ENCODE measurements at places on chromosomes 13 and 19.

GRCh38 chr19:50264483-50265186 is 61.2 kb downstream of the MYH14 start:
- no peak for ATAC-seq

DNA sequence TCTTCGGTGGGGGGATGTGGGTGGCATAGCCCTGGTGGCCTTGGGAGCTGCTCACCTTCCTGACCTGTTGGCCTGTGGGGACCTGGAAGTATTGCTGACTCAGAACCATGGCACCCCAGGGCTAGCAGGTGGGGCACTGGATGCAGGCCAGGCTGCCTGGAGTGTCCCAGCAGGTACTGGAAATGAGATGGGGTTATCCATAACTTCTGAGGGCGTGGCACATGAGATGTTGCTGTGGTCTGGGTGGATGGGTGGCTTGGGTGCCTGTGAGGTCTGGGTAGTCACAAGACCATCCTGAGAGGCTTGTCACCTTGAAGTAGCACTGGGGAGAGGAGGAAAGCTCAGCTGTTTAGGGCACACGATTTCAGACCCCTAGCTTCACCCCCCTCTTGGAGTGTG is 636 bp upstream of the RNF225 start:
- no peak for ATAC-seq

- no peak for ATAC-seq
Measured at GRCh38 chr13:39749528-39749927, 94.1 kb downstream of the COG6 start.

GRCh38 chr13:103306163-103306562 is 239.9 kb upstream of the SLC10A2 start:
- no peak for ATAC-seq

GRCh38 chr13:24654741-24655140 is 25.5 kb upstream of the ATP12A start:
- ATAC-seq: no peak

DNA sequence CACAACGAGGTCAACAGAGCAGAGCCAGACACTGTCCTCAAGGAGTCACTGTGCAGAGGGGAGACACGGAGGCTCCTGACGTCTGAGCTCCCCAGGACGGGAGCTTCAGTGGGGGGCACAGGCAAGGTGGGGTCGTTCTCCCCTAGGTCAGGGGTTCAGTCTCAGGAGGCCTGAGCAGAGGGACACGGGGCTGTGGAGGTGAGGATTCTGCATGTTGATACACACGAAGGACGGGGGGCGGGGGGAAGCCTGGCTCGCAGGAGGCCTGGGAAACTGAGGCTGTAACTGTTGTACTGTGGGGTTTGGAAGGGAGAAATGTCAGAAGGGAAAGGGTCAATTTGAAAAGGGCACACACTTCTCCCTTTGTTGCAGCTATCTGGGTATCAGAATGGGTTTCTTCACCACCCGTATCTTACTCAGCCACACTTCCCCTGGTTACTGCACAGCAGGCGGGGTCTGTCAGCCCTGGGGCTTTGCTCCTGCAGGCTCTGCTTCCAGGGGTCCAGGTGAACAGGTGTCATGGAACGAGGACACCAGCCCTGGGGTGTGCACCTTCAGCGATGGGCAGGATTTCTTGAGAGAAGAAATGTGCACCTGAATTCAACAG is 748 bp upstream of the SIGLEC8 start:
- no peak for ATAC-seq

- ATAC-seq: peak; percentile 74
Measured at GRCh38 chr19:16594681-16595091, 22.5 kb upstream of the SLC35E1 start.

GRCh38 chr13:90868321-90868920 is 479.1 kb upstream of the MIR17HG start:
- no peak for ATAC-seq

- no peak for ATAC-seq
Measured at GRCh38 chr13:72384186-72384823, 343.1 kb downstream of the MZT1 start.

GRCh38 chr13:65435590-65435989 is 1794.5 kb downstream of the PCDH9 start:
- ATAC-seq: no peak

DNA sequence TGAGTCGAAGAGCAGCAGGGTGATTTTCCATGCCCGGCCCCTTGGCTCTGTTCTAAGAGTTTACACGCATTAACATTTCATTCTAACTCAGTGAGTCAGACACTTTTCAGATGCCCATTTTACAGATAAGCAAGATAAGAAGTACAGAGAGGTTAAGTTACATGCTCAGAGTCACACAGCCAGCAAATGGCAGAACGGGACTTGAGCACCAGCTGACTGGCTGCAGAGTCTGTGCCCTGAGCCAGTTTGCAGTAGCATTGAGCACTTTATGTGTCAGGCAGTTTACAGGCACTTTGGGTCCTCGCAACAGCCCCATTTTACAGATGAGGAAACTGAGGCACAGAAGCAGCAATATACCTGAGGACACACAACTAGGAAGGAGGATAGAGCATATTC is 19.0 kb downstream of the CCDC8 start:
- ATAC-seq: no peak

GRCh38 chr13:87080100-87080779 is 590.9 kb upstream of the SLITRK5 start:
- no peak for ATAC-seq

GRCh38 chr13:89380101-89380500 is 1708.9 kb downstream of the SLITRK5 start:
- no peak for ATAC-seq

DNA sequence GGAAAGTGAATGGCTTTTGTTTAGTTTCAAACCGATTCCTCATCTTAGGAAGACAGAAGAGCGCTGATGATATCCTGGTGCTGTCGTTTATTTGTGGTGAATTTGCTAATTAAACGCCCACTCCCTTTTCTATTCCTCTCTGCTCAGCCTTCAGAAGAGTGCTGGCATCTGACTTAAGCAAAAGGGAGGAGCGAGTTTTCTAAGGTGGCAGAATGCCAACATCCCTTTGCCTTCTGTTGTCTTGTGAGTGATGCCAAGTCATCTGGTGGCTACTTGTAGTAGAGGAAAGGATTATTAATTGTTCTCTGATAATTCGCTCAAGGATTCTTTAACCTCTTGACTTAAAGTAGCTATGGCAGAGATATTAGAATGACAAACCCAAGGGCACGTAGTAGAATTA is 68.1 kb downstream of the ERCC5 start:
- no peak for ATAC-seq

- ATAC-seq: peak; percentile 86
Measured at GRCh38 chr19:35269438-35270117, 816 bp downstream of the USF2 start.

- peak; percentile 8 for ATAC-seq
Measured at GRCh38 chr13:94188201-94188854, 291.2 kb downstream of the DCT start.

- ATAC-seq: no peak
Measured at GRCh38 chr13:98419786-98420553, 156.9 kb downstream of the STK24 start.

GRCh38 chr19:38654628-38655055 is 7.2 kb downstream of the ACTN4 start:
- no peak for ATAC-seq

- no peak for ATAC-seq
Measured at GRCh38 chr13:78520425-78520824, 82.9 kb downstream of the POU4F1 start.

GRCh38 chr13:82356667-82357410 is 1525.4 kb downstream of the SLITRK1 start:
- no peak for ATAC-seq

- no peak for ATAC-seq
Measured at GRCh38 chr13:83881140-83881684, 1.1 kb downstream of the SLITRK1 start.

- peak; percentile 68 for ATAC-seq
Measured at GRCh38 chr13:75416327-75417011, 65.5 kb downstream of the TBC1D4 start.

GRCh38 chr19:37470216-37470615 is 1.1 kb downstream of the ZNF570 start:
- no peak for ATAC-seq

DNA sequence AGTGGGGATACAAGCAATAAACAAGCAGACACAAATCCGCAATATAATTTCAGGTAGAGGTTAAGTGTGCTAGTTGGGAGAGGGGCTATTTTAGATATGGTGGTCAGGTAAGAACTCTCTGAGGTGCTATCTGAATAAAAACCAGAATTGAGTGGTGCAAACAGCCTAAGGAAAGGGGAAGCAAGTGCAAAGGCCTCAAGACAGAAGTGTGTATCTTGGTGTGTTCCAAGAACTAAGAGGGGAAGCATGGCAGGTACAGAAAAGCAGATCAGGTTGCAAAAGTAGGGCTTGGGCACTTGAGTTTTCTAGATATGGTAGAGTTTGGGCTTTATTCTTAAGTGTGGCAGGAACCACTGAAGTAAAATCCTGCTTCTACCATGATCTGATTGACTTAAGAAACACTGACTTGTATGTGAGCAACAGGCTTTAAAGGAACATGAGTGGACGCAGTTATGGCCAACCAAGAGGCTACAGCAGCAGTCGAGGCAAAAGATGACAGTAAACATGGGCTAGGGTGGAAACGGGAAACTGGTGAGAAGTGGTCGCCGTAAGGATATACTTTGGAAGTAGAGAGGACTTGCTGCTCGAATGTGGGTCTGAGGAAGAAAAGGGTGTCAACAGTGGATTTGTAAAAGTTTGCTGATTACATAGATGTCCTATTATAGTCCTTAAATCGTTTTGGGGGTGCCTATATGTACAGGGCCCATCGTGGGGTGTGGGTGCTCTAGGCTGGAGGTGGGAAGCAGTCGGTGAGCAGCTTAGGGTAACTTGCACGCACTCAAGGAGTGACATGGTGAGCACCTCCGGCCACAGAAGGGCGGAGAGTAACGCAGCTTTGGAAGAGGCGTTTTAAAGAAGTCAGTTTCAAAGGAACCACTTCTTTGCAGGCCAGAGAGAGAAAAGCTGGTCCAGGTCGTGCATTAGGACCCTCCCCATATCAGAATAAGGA is 677 bp downstream of the TGDS start:
- ATAC-seq: peak; percentile 77

GRCh38 chr13:108948251-108948671 is 318.9 kb downstream of the MYO16 start:
- ATAC-seq: no peak

Measured in stimulated activated memory B cell treated with anti-CD40 and anti-IgM and Interleukin-4, amounts not matched to agents 10 μg/mL and 1 μg/mL and 100 μg/mL, for 72 hours (primary cell).